ENCODE measurements at places on chromosomes 6 and 20.

DNA sequence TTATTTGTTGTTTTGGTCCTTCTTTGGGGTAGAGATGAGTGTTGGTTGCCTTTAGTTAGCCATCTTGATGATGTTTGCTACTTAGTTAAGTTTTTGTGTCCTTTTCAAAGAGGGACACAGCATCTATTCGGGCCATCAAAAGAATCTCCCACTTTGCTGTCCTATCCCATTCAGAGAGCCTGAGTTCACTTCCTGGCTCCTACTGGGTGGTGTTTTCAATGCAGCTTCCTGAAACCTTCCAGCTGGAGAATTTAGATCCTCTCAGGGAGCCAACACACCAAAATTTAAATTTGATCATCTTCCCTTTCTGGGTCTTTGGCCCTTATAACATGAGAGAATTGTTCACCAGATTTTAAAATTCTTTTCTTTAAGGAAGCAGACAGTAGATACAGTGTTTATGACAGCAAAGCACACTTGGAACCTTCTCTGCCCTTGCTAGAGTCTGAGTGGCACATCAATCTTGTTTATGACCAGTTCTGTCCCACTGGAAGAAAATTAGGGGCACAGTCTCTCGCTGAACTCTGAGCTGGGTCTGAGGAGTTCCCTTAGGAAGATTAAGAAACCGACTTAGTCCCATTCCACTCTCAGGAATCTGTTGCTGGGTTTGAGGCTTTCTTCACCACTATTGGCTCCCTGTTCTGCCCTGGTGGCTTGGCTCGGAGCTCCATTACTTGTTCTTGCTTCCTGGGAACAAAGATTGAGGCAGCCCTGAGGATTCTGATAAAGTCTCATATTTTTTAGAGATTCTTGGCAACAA, 115.5 kb downstream of the CCDC170 start:
- DNase-seq: no peak

DNA sequence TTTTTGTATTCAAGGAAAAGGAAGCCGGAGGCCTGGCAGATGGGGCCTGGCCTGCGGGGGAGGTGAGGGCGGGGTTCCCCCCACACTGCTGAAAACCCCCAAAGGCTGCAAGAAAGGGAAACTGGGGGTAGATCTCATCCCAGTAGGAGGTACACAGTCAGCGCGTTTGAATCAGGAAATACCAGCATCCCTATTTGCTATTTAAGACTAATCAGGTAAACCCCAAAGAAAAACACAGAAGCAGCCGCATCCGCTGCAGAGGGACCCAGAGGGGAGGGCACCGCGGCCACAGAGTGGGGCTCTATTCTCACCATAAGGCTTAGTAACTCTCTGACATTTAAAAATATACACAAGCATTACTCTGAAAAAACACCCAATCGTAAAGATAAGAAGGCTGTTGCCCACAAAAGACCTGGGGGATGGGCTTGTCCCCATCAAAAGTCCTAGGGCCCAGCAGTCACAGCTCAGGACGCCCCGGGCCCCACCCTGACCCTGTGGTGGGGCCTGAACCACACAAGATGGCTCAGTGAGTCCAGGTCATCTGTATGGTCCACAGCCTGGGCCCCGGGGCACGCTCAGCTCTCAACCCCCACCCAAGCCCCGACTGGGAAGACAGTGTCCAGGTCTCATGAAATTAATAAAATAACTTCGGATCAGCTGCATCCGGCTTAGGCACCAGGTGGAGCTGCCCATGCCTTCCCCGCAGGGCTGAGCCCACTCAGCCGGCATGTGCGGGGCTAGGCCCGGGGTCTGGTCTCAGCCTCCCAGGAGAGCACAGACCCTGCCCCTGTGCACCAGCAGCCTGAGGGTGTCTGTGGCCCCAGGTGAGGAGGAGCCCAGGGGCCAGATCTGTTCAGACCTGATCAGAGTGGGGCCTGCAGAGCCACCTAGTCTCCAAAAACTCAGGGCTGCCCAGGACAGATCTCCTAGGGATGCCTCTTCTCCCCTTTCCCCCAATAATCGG, 31.0 kb downstream of the KCNQ2 start:
- peak; percentile 75 for DNase-seq

DNA sequence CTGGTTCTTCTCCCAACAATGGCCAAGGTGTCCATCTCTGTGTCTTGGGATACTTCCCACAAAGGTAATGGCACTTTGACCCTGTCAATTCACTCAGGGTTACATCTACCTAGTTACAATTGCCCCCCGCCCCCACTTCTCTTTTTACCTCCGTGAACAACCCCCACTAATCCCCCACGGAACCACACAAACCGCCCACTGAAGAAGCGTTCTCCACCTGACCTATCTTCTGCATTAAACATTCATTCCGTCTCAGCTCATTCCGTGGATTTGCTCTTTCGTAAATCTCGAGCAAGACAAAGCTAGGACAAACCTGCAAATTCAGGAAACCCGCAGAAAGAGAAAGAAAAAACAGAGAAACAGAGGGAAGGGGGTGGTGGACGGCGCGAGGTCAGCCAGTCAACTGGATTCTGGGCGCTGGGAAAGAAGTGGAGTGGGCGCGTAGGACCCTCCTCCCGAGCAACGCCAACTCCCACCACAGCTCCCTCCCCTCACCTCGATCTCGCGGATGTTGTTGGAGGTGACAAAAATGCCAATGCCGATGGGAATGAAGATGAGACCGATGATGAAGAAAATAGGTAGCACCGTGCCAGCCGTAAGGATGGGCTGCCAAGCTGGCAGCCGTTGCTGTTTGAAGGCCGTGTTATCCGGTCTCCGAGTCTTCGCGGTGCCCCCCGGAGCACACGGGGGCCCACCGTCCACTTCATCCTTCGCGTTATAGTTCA, 523 bp downstream of the TMEM30A start:
- DNase-seq: no peak

DNA sequence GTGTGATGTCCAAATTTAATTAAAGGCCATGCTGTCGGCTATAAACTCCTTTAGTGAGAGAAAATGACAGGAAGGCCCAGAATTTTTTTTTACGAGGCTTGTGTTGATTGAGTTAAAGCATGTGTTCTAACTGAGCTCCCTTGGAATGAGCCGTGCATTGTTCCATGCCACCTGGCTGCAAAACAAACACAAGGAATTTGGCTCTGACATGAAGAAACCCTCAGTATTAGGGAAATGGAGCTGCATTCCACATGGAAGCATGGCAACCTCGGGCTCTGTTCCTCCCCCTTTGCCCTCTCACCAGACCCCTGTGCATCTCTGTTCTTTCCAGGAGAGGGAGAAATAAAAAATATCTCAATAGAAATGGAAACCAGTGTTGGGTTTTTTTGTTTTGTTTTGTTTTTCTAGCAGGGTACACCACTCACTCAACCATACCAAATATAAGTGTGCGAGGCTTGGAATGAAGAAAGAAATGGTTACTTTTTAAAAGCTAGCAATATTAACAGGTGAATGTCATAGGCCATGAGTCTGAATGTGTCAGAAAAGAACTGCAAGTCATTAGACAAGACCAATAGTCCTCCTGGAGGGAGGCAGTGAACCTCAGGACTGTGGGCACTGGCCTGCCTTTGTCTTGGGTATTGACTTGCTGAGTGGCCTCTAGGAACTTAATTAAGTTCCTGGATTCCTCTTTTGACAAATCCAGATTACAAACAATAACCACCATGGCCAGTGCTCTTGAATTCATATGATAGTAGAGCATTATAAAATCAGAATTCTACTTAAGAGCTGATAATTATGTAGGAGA, 935.1 kb downstream of the KIF16B start:
- DNase-seq: no peak

DNA sequence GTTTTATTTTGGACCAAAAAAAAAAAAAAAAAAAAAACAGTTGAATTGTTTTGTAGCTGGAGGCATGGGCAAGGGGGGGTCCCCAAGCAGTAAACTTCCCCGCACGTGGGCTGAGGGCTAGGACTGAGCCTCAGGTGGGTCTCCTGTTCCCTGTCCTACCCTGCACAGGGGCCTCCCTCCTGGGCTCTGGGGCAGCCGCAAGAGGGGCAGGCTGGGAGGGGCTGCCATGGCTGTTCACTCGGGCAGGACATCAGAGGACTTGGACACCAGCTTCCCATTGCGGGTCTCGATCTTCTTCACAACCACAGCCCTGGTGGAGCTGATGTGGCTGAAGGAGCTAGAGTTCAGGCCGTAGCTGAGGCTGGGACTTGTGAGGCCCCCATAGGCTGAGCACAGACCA, 21.1 kb downstream of the SGK1 start:
- no peak for DNase-seq

DNA sequence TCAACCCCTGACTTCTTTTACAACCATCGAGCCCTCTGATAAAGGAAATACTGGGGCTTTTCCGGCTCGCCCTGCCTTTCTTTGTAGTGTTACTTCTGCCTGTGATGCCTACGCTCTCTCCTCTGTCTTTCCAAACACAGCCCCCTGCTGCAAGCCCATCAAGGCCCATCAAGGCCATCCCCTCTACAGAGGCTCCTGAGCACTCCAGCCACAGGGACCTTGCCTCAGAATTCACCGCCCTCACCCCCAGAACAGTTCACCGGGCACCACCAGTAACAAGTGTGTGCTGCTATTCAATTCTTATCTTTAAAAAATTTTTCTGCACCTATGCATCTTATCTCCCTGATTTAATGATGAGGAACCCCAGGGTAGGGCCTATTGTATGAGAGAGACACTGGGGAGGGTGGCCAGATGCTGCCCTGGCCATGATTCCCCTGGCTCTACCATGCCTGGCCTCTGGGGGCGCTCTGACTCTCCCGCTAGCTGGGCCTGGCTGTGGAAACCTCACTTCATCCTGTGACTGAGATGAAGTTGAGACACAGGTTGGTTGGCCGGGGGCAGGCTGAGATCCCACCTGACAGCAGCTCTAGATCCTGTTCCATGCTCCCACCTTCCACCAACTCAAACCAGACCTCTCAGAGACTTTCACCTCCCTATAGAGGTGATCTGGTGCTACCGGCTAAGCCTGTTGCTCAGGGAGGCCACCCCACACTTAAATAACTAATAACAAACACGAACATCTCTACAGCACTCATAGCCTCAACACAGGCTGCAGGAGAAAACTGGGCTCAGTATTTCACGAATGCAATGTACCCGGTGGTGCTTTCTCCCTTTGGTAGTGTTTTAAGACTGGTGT, 19.2 kb upstream of the GLP1R start:
- DNase-seq: peak; percentile 38

DNA sequence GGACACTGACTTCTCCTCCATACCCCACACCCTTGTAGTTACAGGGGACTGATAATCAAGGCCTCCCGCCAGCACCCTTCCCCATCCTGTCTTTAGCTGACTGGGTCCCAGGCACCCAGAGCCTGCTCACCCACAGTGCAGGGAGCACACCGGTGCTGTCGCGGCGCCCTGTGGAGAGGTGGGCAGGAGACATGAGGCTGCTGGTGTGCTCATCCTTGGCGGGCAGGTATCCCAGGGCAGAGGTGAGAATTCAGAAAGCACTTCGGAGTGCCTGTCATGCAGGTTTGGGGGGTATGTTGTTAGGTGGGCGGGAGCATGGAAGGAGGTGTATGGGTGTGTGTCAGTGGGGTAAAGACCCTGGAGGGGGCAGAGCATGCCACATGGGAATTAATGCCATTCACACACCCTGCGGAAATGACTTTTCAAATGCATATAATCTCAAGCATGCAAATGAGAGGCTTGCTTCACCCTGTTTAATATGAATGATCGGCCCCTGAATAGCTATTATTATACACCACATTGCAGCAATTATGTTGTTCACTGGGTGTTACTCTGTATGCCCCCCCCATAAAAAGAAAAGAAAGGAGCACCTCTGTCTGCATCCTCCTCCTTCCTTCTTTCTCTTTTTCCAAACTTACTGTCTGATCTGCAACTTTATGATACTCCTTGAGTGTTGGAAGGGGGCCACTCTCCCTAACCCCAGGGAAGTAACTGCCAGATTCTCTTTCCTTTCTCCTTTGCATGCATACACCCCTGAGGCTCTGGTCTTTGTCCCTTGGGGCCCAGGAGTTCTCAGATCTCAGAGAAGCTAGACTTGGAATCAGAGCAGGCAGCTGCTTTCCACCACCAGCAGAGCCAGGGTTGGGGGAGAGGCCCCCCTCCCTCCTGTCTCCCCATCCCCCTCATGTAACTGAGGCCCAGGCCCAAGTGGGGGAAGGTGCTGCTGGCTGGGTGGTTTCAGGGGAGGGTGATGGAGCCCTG, 16.0 kb downstream of the FOXP4 start:
- DNase-seq: no peak

GRCh38 chr6:46293641-46294316, 123.0 kb upstream of the ENPP5 start:
- DNase-seq: no peak

DNA sequence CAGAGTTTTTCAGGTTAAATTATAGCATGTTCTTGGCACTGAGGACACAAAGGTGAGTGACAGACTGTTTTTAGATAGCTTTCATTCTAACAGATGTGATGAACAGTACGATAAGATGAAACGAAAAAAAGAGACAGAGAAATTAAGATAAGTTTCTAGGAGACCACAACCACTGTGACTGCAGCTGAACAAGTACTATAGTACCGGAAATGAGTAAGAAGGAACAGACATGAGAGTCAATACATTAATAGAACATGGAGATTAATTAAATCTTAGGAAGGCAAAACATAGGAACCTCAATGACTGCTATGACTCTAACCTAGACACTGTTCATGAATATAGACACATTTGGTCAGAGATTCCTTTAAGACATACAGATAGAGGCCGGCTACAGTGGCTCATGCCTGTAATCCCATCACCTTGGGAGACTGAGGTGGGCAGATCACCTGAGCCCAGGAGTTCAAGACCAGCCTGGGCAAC, 40.2 kb downstream of the HBS1L start:
- DNase-seq: peak; percentile 4

- DNase-seq: no peak
Measured at GRCh38 chr6:1191141-1191630, 120.7 kb upstream of the FOXQ1 start.

DNA sequence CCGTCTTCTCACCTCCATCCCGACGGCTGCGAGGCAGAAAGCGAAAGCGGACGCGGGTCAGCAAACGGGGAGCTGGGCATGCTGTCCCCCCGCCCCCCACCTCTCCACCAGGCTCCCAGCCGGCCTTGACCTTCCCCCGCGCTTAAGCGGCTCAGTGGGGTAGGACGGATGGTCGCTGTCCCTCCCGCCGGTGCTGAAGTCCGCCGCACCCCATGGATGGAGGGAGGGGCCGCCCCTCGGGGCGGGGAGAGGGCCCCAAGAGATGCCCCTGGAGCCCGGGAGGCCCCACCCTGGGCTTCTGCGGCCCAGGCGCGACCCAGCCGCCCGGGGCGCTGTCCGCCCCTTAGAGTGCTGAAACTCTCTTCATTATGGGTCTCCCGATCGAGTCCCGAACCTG, at the start of gene KCNB1:
Gene KCNB1, minus strand, starts transcription at position 48 of the 397 bp plus-strand sequence. CDS start 188 bp downstream, outside the sequence.
- DNase-seq: peak; percentile 69

- peak; percentile 35 for DNase-seq
Measured at GRCh38 chr20:4563534-4563933, 158.2 kb upstream of the PRND start.

GRCh38 chr6:63805808-63806572, 170.4 kb downstream of the PHF3 start:
- DNase-seq: peak; percentile 62
